ENCODE measurements at places on chromosomes 12 and 14. TPM values are rescaled to one million over a fixed set of nuclear protein-coding genes. Genes with fewer than 3 reads are reported as not detected.

Gene OTX2
- total RNA-seq, result not detected

Gene AMN
- under 0.01 TPM for total RNA-seq

Gene IL22
- total RNA-seq, result not detected

Gene GPR132
- total RNA-seq, result under 0.01 TPM

Gene OR6C2
- total RNA-seq, result not detected

Gene CDKN3
- total RNA-seq, result 82.9 TPM

Gene ACVRL1
- total RNA-seq, result 413 TPM

Gene TGFB3
- 2.5 TPM for total RNA-seq

Gene SLC22A17
- total RNA-seq, result 0.97 TPM

Gene CLEC4E
- total RNA-seq, result not detected

Gene SVOP
- total RNA-seq, result not detected

Gene ADGRD1
- total RNA-seq, result 0.06 TPM

Gene OR4K14
- not detected for total RNA-seq

Gene SDS
- total RNA-seq, result not detected

Gene SART3
- 159 TPM for total RNA-seq

Gene ASB2
- not detected for total RNA-seq

Gene COX8C
- total RNA-seq, result not detected

Gene CLEC14A
- 339 TPM for total RNA-seq

Gene OTUB2
- total RNA-seq, result 1.2 TPM

Gene GLIPR1L1
- total RNA-seq, result not detected

Gene MGP
- total RNA-seq, result 54.2 TPM

Gene ACRBP
- 0.57 TPM for total RNA-seq

Data from bladder microvascular endothelial cell (primary cell).